ENCODE measurements at places on chromosomes 12 and 14. TPM values are rescaled to one million over a fixed set of nuclear protein-coding genes. Genes with fewer than 3 reads are reported as not detected.

- DNase-seq = no peak
Measured at GRCh38 chr12:116125084-116125483, 152.4 kb downstream of the MED13L start.

Gene SERPINA5
- not detected for total RNA-seq

- no peak for DNase-seq
Measured at GRCh38 chr14:33386781-33387180, 448.1 kb downstream of the NPAS3 start.

GRCh38 chr14:60215127-60215444, 33.9 kb upstream of the PPM1A start:
- no peak for DNase-seq

DNA sequence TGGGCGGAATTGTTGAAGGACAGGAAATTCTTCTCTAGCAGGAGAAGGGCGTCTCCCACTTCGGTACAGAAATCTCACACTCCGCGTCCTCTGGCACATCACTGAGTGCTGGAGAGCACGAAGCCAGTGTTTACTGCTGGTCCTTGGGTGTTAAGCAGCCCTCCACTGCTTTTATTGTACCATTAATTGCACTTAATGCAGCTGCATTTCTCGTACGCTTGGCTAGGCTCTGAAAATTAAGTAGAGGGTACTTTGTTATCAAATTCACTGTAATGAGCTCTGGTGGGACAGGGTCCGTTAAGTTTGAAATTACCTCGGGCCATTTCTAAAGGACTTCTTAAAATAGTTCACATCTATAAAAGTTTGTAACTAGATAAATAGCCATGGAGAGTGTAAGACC, 411.2 kb downstream of the NPAS3 start:
- DNase-seq = no peak

Gene ACSM4
- not detected for total RNA-seq

GRCh38 chr12:69039911-69040310, 106.9 kb upstream of the CPM start:
- DNase-seq = no peak

DNA sequence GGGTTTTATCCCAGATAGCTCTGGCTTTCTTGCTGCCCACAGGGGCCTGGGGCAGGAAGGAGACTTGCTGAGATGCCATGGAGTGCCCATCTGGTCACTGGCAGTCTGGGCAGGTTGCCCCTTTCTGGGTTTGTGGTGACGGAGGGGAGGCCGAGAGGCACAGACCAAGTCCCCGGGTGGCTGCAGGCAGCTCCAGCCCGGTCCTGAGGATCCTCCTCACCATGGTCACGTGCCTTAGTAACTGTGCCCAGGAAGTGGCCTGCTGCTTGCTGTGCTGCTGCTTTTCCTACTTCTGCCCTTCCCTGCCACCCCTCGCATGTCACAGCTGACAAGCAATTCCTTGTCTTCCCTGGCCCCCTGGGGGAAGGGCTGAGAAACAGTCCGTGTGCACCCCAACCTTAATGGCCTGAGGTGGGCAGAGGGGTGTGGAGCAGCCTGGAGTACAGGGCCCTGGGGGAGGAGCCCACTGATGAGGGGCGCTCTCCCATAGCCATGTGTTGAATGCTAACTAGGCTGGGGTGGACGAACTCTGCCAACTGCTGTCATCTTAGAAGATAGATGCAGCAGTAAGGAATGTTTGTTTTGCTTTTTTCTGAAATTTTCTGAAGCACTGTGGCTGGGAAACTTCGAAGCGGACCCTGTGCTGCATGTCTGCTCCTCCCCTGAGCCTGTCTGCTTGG, 54.9 kb upstream of the SRSF5 start:
- no peak for DNase-seq

DNA sequence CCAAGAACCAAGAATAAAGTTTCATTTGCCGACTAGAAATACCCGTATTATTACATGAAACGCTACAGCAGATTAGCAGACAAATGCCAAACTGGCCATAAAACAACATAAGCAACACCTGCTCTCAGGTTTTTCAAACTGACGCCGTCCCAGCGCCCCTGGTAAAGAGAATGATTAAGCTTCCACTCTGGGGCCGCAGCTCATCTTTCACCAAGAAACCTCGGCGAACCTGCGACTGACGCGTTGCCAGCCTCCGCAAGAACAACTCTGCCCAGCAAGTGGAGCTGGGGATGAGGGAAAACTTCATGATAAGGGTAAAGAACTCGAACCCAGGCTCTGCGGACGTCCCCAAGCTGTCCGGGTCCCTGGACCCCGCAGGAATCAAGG, 530 bp downstream of the ARL1 start:
- no peak for DNase-seq

Gene WNT5B
- total RNA-seq = 3.1 TPM

Gene TSPAN8
- total RNA-seq = 15.5 TPM

Gene KRT6C
- not detected for total RNA-seq

Gene SERPINA9
- total RNA-seq = not detected

Gene CABP1
- 0.54 TPM for total RNA-seq

Gene C12orf56
- total RNA-seq = not detected

DNA sequence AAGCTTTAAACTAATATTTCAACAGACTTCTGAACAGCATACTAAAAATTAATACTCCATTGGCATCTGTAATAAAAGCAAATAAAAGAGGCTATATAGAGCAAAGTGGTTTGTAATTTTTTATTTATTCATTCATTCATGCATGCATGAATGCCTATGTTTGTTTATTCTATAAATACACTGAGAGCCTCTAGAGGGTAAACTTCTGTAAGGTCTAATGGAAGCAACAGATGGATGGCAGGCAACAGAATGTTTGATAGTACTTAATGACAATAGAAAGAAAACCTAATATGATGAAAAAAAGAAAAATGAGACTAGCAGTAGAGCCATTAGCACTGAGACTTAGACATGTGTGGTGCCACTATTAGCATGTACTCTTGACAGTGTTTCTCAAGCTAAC, 253.1 kb downstream of the CCDC91 start:
- DNase-seq = no peak

- no peak for DNase-seq
Measured at GRCh38 chr12:80293759-80294158, 150.3 kb upstream of the PTPRQ start.

Gene MAP1LC3B2
- not detected for total RNA-seq

- DNase-seq = no peak
Measured at GRCh38 chr14:57547131-57547530, 53.5 kb upstream of the CCDC198 start.

DNA sequence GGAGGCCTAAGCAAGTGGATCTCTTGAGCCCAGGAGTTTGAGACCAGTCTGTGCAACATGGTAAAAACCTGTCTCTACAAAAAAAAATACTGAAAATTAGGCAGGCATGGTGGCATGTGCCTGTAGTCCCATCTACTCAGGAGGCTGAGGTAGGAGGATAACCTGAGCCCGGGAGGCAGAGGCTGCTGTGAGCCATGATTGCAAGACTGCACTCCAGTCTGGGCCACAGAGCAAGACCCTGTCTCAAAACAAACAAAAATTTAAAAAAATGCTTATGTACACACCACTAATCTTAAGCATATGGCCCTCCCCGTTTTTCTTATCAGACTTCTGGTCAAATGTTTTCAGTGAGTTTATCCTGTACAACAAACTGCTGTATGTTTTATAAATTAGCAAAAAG, 1.7 kb upstream of the GNPNAT1 start:
- no peak for DNase-seq

DNA sequence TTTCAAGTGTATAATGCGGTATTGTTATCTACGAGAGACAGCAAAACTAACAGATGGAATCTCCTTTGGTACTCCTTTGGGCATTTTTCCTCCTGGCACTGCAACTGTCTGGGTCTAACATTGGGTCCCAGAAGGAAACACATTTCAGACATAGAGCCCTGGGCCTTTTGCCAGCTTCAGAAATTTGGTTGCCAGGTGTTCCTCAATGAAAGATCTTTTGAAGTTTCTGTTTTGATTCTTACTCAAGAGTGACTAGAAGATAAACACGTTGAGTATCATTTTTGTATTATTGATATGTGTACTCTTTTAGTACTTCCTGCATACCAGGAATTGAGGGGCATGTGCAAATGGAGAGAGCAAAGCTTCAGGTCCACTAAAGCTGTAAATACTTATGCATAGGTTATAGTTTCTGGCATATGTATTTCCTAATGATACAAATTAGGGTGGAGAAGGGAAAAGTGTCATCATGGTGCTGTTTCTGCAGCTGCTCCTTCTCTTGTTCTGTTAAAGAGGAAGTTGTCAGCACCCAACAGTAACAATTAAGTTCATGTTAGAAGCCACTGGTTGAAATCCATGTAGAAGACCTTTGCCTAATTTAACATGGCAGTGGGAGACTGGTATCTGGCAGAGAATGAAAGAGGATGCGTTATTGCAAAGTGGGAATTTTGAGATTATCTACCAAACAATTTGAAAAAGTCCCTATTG, 53.5 kb downstream of the SLC38A6 start:
- DNase-seq = no peak

DNA sequence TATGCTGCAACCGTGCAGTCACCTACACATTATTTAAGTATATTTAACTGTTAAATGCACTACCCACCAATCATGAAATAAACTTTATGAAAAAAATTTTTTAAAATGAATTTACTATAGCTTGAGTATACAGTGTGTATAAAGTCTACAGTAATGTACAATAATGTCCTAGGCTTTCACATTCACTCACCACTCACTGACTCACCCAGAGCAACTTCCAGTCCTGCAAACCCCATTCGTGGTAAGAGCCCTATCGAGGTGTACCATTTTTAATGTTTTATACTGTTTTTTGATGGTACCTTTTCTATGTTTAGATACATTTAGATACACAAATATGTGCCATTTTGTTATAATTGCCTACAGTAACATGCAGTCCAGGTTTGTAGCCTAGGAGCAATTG, 48.1 kb downstream of the KLRG1 start:
- no peak for DNase-seq

Gene CELA1
- not detected for total RNA-seq

DNA sequence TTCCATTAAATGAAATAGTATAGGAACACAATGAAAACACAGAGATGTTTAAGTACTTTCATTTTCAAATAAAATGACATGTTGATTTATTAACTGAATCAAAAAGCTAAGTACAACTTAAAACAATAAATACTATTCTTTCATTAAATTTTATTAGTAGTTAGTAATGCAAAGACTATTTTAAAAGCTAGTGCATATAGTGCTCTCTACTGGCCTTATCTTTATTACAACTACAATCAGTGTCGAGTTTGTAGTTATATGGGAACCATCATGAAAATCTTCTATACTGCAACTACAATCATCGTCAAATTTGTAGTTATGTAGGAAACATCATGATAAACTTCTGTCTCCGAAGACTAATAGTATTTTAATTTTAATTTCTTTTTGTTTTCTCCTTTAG, 8.9 kb upstream of the LIN7A start:
- peak; percentile 37 for DNase-seq

DNA sequence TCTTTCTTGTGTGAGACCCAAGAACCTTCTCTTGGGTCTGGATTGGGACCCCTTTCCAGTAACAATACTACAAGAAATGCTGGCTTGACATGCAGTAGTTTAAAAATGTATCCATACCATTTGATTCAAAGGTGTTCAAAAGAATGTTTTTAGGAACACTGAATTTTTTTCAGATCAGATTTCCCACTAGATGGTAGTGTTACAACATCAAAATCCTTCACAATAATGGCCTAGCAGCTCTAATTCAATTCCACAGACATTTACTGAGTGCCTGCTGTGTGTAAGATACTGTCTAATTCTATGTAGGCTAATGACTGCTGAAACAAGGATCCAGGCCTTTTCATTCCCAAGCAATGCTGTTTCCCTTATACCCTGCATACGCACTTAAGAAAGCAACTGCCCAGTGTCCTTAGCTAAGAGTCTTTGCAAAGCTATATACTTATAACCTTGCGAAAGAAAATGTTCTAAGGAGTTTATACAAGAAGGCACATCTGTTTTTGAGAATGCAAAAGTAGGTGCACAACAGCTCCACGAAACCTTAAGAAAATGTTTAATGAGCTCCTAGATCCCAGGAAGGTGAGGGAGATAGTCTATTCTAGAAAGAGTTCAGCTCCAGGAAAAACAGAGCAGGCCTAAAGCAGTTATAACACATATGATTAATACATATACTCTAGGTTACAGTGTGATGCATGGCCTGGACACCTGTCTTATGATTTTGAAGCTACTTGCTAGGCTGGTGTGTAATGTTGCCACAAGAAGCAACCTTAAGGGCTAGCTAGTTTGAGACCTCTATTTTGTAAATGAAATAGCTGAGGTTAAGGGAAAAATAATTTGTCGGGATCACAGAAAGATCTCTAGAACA, 50.9 kb upstream of the PKP2 start:
- DNase-seq = peak; percentile 24

- peak; percentile 54 for DNase-seq
Measured at GRCh38 chr12:121861636-121862254, 3.1 kb upstream of the HPD start.

GRCh38 chr12:121970581-121971300, 50.9 kb upstream of the BCL7A start:
- no peak for DNase-seq

Gene PRH2
- not detected for total RNA-seq

DNA sequence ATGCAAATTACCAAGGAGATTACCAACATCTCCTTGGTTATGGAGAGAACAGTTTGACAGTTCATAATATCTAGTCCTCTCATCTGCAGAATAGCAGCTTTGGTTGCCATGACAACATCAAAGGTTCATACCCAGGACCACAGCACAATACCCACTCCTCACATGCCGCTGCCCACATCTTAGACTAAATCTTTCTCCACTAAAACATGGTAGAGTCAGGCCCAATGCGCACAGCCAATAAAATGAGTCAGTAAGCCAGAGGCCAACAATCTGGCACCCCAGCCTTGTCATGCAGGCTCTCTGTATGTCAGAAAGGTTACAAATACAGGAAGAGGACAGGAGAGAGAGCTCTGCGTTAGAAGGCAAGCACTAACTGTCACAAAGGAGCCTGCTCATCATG, 70.6 kb downstream of the KCNK10 start:
- no peak for DNase-seq

GRCh38 chr14:36773558-36773957, 111.9 kb downstream of the PAX9 start:
- no peak for DNase-seq

- no peak for DNase-seq
Measured at GRCh38 chr12:57525615-57526383, 3.2 kb downstream of the MBD6 start.
